GM12864 (cell line): ENCODE measurements at places on chromosomes 5 and 9.

DNA sequence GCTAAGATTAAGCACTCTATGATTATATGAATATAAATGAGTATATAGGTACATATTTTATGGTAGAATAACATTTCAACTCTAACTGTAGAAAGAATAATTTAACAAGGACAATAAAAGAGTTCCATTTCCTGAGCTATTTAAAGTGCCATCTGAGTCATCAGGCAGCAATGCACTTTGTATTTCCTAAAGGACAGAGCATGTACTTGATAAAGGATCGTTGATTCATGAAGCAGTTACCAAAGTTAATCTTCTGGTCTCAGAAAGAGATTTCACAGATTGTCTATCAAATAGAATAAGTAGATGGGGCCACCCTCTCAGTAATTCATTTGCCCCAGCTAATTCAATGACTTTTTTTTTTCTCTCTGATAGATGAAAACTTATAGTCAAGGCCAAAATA is 747.8 kb downstream of the CDH18 start:
- DNase-seq, result no peak

DNA sequence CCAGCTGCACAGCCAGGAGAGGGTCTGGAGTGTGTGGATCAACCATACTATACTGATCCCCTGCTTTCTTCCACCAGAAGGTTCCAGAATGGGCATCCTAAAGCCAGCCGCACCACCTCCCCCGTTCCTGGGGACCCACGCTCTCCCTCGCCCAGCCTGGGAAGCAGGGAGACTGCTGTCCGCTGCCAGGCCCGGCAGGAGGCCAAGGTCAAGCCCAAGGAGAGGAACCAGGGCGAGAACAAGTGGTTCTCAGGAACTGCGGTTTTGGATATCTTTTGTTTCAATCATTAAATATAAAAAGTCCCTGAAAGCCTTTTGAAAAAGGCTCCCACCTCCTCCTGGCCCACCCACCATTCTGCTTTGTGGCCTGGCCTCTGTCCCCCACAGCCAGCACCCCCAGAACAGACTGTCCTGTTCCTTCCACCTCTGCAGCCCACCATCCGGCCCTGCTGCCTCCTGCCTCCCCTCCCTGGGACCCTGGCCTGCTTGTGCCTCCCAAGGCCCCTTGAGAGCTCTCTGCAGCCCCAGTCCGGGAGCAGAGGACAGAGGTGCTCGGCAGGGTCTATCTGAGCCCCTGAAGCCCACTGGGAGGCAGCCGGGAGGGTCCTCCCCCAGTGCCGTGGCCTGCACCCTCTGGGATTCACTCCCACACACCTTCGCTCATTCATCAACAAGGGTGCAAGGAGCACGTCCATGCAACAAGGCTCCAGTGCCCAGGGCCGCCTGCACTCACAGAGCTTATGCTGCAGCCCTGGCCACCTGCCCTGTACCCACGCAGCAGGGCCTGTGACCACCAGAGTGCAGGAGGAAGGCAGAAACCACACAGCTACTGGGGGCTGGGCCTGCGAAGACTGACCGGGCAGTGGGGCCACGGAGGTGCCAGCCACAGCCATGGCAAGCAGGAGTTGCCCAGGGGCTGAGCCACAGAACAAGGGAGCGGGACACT is 614 bp upstream of the LCN6 start:
- no peak for DNase-seq

DNA sequence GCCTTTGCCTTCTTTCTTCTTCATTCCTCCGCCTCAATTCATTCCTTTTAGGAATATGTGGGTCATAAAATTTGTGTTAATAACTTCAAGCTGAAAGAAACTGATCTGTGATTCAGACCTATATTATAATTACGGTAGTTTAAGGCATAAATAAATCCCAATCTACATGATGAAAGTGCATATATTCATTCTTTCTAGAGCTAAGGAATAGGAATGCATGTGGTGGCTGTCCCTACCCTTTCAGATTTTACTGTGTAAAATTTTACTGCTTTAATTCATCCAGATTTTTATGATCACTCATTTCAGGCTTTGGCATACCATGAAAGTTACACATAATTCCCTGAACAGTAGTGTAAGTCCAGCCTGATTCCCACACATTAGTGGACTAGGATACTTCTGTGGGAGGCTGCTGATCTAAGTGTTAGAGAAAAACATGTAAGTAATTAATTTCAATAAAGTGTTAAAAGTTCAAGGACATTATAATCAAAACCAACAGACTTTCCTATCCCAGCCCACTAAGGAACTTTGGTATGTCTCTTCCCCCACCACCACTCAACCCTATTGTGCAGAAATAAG is 83.1 kb downstream of the HINT1 start:
- DNase-seq, result no peak

DNA sequence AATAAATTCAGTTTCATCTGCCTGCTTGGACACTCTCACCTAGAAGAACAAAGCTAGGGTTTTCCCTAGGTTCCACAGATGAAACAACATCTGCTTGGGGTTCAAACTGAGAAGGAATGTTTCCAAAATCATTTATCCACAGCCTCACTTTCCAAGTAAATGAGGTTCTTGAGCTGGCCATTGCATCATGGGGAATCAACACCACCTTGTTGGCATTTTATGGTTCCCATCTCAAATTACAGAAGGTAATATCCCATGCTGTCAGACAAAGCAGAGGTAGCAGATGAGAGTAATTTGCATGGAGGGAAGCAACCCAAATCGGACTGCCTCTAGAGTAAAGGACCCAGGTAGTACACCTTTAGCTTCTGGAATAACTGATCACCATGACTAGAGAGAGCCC is 10.5 kb upstream of the NR4A3 start:
- no peak for DNase-seq

- DNase-seq, result no peak
Measured at GRCh38 chr9:73344060-73344459, 192.4 kb downstream of the ANXA1 start.

GRCh38 chr9:132040808-132041207 is 38.9 kb downstream of the MED27 start:
- DNase-seq, result no peak

- DNase-seq, result no peak
Measured at GRCh38 chr5:122611406-122611805, 163.5 kb upstream of the SNX2 start.

DNA sequence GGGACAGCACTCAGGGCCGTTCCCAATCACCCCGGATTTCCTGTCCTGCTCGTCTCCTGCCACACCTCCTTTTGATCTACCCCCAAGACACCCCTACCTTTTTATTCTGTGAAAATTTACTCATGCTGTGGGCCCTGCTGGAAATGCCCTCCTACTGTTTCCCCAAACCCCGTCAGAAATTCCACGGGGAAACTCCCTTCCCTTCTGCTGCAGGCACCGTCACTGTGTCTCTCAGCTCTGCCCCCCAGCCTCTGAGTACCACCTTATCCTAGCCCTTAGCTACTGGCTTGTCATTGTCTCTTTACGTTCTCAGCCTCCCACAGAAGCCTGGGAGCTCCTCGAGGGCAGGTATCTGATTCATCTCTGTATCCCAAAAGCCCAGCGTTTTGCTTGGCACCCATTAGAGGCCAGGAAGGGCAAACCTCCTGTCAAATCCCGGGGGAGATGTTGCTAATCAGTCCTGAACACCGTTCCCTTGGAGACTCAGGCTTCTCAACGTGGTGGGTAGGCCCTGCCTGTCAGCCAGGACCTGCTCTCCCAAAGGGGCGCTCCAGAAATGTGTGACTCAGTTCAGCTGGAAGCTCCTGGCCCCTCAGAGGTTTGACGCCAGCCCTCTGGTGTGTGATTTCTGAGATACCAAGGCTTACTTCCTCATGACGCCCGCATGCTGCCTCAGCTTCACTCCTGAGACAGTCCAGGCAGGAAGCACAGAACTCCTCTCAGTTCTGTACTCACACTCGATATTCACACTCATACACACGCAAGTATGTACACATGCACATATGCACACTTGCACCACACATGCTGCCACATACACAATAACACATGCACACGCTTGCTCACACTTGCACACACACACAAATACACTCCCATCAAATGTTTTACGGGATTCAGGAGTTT is 50.7 kb upstream of the GRHPR start:
- peak; percentile 63 for DNase-seq

DNA sequence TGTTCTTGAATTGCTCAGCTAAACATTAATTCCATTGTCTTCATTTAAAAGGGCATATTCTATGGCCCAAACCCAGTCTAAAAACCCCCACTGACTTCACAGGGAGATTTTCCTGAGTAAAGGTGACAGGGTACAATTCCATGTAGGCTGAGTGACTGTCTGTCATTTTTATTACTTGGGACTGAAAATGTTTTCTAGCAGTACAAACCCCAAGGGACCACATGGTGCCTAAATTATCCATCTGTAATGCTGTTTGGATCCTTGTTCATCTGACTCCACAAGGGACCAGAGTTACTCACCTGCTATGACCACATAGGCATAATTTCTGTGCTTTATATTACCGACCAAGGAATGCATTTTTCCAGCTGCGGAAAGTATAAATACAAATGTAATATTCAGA is 349.1 kb downstream of the ZNF608 start:
- no peak for DNase-seq

GRCh38 chr5:150313501-150313900 is 10.8 kb upstream of the ARSI start:
- DNase-seq, result no peak

DNA sequence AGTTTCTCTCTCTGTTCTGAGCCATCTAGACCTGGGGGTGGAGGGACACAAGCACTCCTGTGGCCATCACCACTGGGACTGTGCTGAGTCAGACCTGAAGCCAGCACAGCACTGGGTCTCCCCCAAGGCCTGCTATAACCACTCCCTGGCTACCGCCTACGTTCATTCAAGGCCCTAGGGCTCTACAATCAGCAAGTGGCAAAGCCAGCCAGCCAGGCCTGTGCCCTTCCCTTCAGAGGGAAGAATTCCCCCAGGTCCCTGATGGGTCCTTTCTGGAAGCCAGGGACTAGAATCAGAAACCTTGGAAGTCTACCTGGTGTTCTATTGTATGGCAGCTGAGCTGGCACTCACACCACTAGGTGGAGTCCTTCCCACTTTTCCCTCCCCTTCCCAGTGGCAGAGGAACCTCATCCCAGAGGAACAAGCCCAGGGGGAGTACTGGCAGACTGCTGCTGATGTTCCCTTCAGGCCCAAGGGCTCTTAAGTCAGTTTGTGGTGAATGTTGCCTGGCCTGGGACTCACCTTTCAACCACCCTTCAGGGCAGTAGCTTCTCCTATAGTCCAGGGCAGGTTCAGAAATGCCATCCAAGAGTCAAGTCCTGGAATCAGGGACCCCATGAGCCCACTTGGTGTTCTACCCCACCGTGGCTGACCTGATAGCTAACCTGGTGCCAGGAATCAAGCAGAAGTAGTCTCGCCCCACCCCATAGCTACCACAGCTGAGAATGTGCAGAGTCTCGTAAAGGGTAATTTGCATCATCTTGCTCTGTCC is 20.0 kb downstream of the JMY start:
- DNase-seq, result no peak

- no peak for DNase-seq
Measured at GRCh38 chr5:2813678-2814077, 62.2 kb upstream of the IRX2 start.

DNA sequence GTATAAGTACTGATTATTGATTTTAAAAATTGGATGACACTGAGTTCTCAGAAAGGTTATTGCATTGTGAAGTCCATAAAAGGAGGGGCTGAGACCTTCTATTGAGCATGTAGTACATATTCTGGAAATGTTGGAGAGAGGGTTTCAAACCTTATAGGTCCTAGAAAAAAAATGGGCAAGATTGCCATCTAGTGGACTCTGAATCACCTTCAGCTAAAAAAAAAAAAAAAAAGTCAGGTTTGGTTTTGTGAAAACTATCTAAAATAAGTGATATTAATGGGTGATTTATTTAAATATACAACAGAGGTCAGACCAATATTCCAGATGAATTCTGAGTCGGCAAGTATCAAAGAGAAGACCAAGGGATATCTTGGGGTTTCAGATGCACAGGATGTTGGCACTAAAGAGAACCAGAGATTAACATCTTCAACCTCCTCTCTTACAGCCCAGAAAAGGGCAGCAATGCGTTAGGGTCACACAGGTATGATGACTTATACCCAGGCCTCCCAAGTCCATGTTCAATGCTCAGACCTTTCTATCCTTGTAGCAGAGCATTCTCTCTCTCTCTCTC is 109.8 kb upstream of the NMUR2 start:
- DNase-seq, result no peak

DNA sequence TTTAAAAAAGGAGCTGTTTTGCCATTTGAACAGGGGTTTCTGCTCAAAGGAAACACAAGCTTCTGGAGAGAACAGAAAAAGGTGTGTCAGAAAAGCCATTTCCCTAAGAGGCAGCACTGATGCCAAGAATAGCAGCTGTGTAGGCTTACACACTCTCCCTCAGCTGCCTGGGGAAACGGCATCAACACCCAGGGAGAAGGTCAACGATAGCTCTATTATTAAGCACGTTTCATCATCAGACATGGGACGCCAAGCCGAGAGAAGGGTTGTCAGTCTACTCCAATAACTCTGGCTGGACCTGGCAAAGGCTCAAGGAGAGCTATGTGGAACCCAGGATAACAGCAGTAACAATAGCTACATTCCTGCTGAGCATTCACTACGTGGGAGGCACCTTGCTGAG is 314.2 kb downstream of the CDK5RAP2 start:
- DNase-seq, result no peak

GRCh38 chr5:71872311-71872864 is 153.3 kb downstream of the CARTPT start:
- DNase-seq, result no peak

DNA sequence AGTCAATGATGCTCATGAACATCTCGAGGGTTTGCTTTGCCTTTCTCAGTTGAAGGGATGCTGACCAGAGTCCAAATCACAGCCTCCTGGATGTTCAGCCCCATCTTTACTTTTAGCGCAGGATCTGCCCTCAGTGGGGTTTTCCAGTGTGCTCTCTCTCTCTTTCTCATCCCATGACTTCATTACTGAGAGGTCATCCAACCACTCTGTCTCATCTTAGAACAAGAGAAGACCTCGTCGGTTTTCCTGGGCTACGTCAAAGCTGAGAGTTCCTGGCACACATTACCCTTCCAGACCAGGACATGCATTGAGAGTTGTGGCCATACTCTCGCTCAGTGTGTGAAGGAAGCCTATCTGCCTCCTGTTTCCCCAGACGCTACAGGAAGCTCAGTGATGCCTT is 47.3 kb downstream of the C9orf152 start:
- no peak for DNase-seq

GRCh38 chr5:179901915-179902762 is 5.6 kb downstream of the TBC1D9B start:
- DNase-seq, result no peak

DNA sequence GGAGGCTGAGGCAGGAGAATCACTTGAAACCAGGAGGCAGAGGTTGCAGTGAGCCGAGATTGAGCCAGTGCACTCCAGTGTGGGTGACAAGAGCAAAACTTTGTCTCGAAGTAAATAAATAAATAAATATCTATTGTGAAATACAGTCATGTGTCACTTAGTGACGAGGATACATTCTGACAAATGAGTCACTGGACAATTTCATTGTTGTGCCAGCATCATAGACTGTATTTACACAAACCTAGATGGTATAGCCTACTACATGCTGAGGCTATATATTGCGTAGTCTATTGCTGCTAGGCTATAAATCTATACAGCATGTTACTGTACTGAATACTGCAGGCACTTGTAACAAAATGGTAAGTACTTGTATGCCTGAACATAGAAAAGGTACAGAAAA is 61.1 kb upstream of the CCL21 start:
- no peak for DNase-seq
